Stimulated activated CD4-positive, alpha-beta T cell treated with anti-CD3 and anti-CD28 coated beads, Interleukin-4, amount 100 ng/mL, for 4 hours (primary cell): ENCODE measurements at places on chromosomes 5 and 9.

DNA sequence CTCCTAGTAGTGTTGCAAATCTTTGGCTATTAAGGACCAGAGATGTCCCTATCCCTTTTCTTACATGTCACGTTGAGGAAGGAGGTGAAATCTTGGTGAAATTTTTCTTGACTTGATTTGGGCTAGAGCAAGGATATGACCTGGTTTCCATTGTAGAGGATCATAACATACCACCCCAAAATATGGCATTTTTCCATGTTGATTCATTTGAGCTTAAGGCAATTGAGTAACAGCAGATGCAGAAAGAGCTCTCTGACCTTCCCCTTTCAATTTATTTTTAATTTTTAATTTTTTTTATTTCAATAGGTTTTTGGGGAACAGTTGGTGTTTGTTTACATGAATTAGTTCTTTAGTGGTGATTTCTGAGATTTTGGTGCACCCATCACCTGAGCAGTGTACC, 61.2 kb upstream of the MAP1B start:
- no peak for DNase-seq

DNA sequence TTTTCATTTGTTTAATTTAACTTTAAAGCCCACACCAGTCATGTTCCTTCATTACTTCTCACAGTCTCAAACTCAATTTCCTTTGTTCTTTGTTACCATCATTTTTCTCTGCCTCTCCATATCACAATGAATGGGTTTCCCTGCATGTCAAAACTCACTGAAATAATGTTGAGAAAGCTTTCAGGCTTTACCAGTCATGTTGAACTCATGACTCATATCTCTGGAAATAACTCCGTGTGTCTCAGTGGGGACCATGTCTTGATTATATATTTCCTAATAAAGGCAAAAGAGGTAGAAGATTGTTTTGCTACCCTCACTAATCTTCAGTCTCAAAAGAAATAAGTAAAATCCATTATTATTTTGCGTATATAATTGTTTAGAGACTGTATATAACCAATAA, 231.2 kb downstream of the CHSY3 start:
- no peak for DNase-seq

- DNase-seq, result no peak
Observed at GRCh38 chr5:133820507-133820906, 147.9 kb downstream of the C5orf15 start.

DNA sequence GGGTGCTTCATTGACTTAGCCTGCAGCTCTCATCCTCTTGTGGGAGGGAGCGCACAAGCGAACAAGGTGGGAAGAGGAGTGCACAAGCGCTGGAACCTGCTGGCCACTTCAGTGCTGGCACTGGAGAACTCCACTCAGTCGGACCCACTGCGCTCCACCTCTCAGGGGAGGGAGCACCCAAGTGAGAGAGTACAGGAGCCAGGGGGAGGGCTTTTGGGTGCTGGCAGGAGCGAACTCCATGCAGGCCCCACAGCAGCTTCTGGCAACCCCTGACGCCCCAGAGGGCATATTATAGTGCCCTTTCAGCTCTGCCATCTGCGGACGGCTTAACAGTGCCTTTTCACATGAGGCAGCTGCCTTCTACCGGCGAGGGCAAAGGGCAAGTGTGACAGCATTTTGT, 774.2 kb upstream of the COX7C start:
- no peak for DNase-seq

DNA sequence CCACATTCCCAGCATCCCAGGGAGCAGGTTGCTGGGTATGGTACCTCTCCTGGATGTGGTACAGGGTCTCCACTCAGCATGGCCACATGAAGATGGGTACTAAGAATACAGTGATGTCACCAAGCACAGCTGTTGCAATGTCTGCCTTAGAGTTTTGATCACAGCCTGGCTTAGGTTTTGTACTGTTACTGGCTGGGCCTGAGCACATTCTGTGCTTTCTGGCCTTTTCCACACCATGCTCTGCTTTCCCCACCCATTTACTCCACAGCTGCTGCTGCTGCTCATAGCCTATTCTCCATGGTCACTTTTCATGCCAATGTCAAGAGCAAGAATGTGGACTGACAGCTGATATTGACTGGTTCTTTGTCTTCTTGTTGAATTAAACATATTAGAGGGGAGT, 481.9 kb downstream of the ARHGEF28 start:
- no peak for DNase-seq

GRCh38 chr9:79684711-79685575, 113.2 kb downstream of the TLE4 start:
- DNase-seq, result no peak

DNA sequence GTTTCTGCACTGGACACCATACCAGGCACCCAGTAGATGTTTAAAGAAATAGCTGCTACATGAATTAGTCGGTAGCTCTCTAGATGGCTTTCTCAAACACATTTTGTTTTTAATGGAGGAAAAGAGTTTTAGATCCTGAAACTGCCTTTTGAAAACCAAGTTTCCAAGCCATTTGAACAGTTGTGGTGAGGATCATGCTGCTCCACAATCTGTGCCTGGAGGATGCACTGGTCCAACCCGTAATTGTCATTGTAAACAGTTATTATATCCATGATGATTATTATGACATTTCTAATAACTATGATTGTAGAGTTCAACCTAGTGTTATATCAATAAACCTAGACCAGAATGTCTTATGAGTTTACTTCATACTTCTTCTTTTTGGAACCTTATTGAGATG, 35.9 kb upstream of the ZFAND5 start:
- no peak for DNase-seq

DNA sequence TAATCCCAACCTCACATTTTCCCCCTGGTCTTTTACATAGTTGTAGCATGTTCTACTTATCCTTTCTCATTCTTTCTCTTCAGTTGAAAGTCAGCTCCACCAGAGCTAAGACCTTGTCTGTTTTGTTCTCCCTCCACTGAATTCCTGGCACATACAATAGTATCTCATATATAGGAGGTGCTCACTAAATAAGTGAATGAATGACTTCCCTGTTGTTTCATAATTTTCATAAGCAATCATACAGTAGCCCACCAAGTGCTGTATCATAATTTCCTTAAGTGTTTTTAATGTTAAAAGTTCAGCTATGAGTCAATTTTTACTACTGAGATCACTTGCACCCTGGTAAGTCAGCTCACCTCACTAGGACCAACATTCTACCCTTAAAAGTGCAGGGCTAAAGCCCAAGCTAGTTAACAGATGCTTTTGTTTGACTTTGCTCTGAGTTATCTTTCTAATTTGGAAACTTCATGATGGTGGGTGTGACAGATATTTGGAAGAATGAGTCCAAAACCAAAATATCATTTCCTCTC, 27.6 kb downstream of the TMEM245 start:
- DNase-seq, result no peak

DNA sequence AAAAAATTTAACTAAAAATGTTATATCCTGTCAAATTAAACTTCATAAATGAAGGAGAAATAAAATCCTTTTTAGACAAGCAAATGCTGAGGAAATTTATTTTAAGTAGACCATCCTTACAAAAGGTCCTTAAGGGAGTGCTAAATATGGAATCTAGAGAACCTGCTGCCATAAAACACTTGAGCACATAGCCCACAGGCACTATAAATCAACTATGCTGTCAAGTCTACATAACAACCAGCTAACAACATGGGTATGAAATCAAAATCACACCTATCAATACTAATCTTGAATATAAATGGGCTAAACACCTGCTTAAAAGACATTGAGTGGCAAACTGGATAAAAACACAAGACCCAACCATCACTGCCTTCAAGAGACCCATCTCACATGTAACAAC, 15.1 kb upstream of the PRSS3 start:
- no peak for DNase-seq

- DNase-seq, result no peak
Observed at GRCh38 chr5:140382866-140383265, 18.8 kb upstream of the ANKHD1 start.

- DNase-seq, result no peak
Observed at GRCh38 chr5:1725641-1726468, 73.8 kb downstream of the MRPL36 start.

DNA sequence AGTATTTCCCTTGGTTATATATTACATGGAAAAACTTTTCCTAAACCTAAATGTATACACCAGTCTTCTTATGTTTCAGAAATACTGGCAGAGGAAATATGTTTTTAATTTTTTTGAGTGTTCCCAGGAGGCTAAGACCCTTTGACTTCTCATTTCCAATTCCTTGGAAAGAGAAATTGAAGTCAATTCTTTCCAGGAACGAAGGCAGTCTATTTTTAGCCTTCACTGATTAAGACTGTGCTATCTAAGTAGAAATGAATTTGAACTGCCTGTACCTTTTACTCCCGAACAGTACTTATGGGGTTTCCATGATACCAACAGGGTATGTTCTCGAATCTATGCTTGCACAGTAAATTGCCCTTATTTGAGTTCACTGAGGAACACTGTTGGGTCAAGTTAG, 340.3 kb upstream of the CD180 start:
- DNase-seq, result no peak

- DNase-seq, result no peak
Observed at GRCh38 chr9:94813379-94813778, 86.9 kb downstream of the AOPEP start.

GRCh38 chr5:2135833-2136232, 253.1 kb upstream of the IRX4 start:
- DNase-seq, result no peak

DNA sequence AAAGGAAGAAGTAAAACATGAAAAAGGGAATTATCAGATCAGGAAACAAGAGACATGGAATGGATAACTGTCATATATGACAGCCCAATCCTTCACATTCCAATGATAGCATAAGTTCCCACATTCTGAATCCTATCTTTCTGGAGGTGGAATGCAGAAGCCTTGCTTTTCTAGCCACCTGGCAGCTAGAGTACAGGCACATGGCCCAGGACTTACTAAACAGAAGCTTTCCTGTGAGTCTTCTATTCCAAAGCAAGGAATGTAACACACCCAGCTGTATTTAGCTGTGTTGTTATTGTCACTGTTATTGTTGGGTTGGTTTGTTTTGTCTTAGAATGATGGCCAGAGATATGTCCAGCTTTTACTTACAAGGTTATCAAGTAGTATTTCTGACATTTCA, 780.5 kb upstream of the ZNF608 start:
- DNase-seq, result no peak

GRCh38 chr9:95305770-95306492, 11.6 kb downstream of the FANCC start:
- DNase-seq, result no peak

GRCh38 chr5:9686216-9686615, 56.1 kb upstream of the TAS2R1 start:
- no peak for DNase-seq

GRCh38 chr9:133987446-133987788, 4.7 kb downstream of the VAV2 start:
- DNase-seq, result no peak

DNA sequence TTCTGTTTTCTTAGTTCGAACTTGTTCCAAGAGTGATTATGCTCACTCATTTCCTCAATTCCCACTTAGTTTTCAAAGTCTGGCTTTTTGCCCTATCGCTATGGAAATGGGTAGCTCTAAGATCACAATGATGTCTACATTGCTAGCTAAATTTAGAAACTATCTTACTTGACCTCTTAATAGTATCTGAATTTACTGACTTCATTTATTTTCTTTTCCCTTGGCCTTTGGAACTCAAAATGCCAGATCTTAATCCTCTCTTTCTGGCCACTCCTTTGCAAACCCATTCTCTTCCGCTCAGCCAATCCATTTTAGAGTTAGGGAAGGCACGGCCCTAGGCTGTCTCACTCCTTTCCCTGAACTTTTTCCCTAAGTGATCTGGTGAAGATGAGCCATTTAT, 137.0 kb downstream of the FER start:
- DNase-seq, result no peak

GRCh38 chr9:124869986-124870560, 8.1 kb downstream of the ARPC5L start:
- DNase-seq, result peak; percentile 89
